ENCODE measurements at places on chromosomes 1 and 21.

DNA sequence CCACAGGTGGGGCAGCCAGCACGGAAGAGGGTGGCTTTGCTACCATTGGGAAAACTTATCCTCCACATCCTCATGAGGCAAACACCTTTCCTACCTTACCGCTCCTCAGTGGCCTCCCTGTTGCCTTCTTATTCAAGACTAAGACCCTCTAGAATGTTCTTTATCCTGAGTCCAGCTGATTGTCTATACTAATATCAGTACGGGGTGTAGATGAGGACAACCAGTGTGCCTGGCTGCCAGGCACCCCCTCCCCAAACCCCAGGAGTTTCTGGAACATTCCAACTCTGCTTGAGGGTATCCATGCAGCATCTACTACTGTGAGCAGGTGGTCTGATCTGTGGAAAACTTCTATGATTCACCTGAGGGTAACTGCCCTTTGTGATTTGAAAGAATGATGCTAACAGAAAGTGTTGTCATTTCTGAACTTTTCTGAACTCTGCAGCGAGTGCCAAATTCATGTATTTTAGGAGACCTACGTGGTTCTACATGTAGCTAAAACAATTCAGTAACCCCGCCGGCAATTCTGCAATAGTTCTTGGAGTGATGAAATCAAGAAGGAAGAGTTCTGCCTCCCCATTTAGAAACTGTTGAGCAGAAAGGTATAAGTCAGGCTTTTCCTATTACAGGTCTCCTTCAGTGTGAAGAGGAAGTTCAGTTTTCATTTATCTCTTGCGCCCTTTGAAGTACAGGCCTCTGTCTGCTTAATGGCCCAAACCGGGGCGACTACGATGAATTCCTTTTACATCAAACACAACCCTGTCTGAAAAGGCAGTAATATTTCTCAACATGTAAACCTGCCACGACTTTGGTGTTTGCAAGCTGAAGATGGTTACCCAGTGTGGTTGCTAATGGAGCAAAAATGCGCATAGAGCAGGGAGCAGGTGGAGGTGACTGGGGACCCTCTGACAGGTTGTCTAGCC is 80.4 kb downstream of the RUNX1 start:
- no peak for DNase-seq

DNA sequence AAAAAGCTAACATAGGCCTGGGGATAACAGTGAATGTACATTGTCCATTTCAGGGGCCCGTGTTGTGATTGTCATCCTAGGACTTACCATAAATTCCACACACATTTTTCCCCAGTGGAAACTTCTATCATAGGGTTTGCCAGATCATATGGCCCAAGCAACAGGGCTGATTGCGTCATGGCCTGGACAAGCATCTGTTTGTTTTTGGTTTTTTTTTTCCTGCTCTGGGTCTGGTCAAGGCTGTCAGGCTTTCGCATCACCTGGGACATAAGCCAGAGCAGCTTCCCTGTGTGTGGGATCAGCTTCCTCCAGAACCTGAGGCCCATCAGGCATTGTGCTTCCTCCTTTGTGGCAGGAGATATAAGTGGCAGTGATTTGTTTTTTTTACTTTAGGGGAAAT is 598.5 kb upstream of the USP24 start:
- DNase-seq: peak; percentile 79

DNA sequence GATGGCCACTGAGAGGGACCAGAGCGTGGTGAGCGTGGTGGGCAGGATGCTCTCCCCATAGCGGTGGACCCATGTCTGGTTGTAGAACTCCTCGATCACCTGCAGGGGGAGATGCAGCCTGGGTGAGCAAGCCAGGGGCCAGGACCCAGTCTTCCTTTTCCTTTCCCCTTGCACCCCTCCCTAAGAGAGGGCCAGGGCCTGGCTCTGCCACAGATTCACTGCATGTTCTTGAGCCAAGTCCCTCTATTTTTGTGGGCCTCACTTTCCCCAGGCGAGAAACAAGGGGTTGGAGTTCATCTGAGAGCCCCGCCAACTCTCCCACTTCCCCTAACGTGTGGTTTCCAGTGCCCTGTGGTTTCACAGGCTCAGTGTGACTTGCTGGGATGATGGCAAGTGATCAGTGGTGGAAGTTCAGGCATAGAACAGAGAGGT is 27.5 kb downstream of the SLC2A1 start:
- peak; percentile 56 for DNase-seq

DNA sequence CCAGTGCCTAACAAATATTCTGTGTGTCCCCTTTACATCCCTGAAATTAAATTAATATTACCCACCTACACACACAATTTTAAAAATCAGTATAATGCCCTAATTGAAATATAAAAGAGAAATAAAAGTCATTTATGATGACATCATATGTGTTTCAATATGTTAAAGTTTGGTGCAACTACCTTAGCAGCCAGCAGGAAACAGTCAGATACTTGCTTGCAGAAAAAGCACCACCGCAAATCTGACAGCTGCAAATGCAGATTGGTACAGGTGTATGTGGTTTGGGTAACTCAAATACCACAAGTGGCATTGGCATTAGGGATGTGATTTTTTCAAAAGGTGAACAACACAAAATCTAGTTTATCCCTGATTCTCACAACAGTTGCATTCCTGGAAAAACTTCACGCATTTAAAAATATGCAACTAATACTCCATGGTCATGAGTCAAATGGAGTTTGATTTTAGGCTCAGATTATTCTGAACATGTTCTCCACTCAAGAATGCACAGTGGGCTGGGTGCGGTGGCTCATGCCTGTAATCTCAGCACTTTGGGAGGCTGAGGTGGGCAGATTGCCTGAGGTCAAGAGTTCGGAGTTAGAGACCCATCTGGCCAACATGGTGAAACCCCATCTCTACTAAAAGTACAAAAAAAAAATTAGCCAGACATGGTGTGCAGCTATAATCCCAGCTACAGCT is 106.3 kb downstream of the EDEM3 start:
- DNase-seq: no peak

DNA sequence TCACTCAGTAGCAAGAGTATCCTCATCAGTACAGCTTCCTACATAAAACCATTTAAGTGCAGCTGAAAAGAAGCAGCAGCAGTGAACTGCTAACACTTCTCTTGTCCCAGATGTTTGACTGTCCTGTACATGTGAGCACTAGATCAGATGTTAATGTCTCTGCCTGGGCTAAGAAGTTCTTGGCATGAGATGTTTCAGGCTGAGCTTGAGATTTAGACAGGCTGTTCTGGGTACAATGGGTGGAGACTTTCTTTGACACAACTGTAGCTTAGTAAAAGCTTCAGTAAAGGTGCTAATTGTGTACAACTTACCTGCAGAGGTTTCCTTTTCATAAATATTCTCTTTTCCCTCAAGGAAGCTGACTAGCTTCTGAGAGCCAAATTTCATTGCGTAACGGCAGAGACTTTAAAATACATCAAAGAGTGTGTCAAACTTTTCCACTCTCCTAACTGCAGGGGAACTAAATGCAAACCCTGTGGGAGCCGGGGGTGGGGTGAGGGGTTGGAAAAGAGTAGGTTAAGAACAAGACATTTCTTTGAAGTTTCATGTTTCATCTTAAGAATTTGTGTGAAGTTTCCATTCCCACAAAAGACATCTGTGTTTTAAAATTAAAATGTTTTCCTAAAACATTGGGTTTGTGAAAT is 82.1 kb upstream of the CCDC190 start:
- peak; percentile 28 for DNase-seq

DNA sequence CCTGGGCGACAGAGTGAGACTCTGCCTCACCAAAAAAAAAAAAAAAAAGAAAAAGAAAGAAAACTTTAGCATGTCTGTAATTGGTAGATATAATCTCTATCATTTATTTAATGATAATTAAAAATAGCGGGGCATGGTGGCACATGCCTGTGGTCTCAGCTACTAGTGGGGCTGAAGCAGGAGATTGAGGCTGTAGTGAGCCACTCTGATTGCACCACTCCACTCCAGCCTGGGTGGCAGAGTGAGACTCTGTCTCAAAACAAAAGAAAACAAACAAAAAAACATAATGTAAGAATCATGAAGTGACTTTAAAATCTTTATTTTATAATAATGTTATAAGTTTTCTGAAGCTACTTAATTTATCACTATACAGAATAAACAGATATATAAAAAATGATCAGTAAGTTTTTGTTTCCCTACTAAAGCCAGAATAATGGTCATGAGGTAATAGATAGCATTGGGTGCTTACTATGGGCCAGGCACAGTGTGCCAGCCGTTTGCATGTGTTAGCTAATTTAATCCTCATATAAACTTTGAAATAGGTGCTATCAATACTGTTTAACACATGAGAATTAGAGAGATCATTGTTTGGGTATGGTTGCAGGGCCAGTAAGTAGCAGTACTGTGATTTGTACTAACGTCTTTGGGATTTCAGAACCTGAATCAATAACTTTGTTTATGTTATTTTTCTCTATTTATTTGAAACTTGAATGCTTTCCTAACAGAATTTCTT is 23.8 kb downstream of the CLIC4 start:
- peak; percentile 58 for DNase-seq
